ENCODE measurements at places on chromosomes 3 and 15.

DNA sequence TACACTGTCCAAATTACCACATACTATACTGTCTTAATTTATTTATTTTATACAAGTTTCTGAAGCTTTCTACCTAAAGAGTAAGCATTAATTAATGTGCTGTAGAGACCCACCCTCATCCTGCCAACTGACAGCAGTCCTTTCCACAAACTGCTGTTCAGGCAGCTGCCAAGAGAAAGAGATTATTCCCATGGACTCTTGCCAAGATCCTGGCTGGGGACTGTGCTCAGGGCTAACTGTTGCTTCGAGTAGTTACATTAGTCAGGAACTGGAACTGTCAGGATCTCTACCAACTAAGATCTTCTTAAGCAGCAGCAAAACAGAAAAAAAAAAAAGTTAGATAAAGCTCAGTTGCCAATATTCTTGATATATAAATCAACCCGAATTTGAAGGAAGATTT is 398.8 kb downstream of the MECOM start:
- DNase-seq: peak; percentile 47

DNA sequence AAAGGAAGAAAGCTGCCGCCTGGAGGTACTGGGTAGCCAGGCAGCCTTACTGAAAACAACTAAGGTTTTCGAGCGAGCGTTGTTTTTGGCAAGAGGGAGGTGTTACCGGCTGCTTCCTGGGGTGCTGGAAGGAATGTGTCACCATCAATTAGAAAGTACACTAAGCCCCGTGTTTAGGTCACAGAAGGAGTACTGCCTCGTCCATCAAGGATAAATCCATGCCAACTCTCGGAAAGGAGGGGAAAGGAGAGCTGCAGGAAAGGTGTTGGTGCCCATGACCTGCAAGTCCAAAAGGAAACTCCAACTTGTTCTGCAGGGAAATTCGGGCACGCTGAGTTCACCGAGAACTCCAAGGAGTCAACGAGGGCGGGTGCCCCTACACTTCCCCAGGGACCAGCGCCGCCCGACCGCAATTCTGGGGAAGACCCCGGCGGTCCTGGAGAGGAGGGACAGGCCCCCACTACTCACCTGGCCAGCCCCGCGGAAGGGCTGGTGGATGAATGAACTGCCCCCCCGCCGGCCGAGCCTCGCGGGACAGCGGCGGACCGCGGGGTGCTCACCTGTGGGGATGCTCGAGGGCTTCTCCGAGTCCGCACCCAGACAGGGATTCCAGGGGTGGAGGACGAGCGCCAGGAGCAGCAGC is 542 bp downstream of the PLOD2 start:
- DNase-seq: peak; percentile 81

GRCh38 chr15:72590427-72590826 is 64.1 kb upstream of the GOLGA6B start:
- DNase-seq: no peak

- DNase-seq: no peak
Measured at GRCh38 chr3:63030666-63031065, 155.4 kb upstream of the CADPS start.

DNA sequence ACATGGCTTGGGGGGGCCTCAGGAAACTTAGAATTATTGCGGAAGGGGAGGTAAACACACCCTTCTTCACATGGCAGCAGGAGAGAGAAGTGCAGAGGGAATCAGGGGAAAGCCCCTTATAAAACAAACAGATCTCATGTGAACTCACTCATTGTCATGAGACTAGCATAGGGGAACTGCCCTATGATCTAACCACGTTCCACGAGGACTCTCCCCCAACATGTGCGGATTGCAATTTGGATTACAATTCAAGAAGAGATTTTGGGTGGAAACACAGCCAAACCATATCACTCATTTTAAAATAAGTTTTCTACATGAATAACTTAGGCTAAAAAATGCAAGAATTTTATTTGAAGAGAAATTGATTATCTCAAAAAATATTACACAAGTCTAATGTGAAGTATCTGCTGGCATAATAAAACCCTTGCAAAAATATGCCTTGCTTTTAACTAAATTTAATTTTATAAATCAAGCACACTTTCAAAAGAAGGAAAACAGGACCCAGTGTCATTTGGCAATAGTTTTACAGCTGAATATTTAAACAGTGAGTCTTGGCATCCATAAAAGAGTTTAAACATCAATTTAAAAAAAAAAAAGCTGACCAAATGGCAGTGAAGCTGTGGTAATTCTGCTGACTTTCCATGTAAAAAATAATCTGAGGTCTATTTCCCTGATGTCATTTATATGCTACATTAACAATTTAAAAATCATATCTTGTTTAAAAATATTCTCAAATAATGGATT is 1057.2 kb downstream of the NAALADL2 start:
- DNase-seq: no peak

GRCh38 chr3:52238193-52238760 is 681 bp downstream of the TWF2 start:
- peak; percentile 16 for DNase-seq

- DNase-seq: no peak
Measured at GRCh38 chr15:79543097-79543496, 111.0 kb downstream of the MINAR1 start.

GRCh38 chr3:4547799-4548198 is 54.7 kb downstream of the ITPR1 start:
- DNase-seq: no peak

GRCh38 chr15:93466380-93466779 is 377.4 kb upstream of the RGMA start:
- DNase-seq: no peak

- no peak for DNase-seq
Measured at GRCh38 chr3:17065881-17066280, 181.1 kb downstream of the PLCL2 start.

GRCh38 chr3:172192830-172193415 is 153.5 kb downstream of the FNDC3B start:
- DNase-seq: no peak

- peak; percentile 62 for DNase-seq
Measured at GRCh38 chr15:66948294-66948693, 117.1 kb upstream of the SMAD3 start.

- DNase-seq: no peak
Measured at GRCh38 chr3:152827313-152827712, 7.6 kb upstream of the P2RY1 start.

- no peak for DNase-seq
Measured at GRCh38 chr15:59515190-59515589, 77.2 kb downstream of the FAM81A start.

- peak; percentile 36 for DNase-seq
Measured at GRCh38 chr3:52429779-52430415, 15.0 kb downstream of the SEMA3G start.

- no peak for DNase-seq
Measured at GRCh38 chr15:53644660-53645059, 114.8 kb downstream of the WDR72 start.

GRCh38 chr15:44157679-44158078 is 37.4 kb downstream of the FRMD5 start:
- DNase-seq: peak; percentile 99

DNA sequence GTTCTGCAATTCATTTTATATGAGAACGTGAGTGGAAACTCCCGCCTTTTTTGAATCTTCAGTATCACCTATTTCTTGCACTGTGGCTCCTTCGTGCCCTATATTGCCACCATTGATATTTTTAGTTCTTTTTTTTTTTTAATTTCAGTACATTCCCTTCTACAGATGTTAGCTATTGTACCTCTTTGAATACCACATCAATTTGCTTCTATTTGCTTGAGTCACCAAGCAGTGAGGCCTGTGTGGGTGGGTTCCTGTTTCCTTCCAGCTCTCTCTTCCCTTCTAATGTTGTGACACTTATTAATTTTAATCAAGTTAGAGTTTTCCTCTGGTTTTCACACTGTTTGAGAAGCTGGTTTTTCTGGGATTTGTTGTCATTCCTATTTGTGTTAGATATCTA is 8.7 kb downstream of the HACD2 start:
- DNase-seq: peak; percentile 46

DNA sequence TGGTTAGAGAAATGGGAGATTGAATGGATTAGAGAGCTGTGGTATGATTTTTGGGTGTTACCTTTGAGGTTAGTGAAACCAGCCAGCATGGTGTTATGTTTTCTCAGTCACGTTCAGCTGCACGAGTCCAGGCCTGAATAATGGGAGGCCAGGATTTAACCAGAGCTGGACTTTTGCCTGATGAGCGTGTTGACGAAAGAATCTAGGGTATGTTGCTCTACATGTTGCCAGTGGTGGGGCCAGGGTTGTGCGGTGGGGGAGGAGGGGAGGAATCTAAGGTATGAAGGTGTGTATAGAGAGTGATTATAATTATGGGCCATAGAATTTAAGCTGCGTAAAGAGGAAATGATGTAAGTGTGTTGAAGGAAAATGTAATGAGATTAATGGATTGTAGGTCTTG is 22.8 kb downstream of the MINDY2 start:
- DNase-seq: peak; percentile 74

DNA sequence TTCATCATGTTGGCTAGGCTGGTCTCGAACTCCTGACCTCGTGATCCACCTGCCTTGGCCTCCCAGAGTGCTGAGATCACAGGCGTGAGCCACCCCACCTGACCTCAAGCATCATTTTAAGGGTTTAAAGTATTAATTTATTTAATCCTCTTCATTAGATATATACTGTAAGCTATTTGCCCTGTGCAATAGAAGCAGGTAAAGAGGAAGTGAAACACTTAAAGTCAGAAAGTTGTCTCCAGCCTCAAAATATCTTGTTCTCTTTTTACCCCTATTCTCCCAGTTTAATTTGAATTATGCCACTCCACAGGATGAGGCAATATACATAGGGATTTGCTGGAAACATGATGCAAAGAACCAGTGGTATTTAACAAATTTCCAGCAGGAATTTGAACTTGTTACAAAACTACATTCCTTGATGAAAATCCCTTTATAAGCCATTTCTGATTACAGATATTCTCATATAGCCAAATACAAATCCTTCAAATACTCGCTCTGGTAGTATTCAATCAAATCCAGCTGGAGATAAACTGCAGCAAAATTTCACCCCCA is 2.0 kb downstream of the NDUFB5 start:
- DNase-seq: no peak

DNA sequence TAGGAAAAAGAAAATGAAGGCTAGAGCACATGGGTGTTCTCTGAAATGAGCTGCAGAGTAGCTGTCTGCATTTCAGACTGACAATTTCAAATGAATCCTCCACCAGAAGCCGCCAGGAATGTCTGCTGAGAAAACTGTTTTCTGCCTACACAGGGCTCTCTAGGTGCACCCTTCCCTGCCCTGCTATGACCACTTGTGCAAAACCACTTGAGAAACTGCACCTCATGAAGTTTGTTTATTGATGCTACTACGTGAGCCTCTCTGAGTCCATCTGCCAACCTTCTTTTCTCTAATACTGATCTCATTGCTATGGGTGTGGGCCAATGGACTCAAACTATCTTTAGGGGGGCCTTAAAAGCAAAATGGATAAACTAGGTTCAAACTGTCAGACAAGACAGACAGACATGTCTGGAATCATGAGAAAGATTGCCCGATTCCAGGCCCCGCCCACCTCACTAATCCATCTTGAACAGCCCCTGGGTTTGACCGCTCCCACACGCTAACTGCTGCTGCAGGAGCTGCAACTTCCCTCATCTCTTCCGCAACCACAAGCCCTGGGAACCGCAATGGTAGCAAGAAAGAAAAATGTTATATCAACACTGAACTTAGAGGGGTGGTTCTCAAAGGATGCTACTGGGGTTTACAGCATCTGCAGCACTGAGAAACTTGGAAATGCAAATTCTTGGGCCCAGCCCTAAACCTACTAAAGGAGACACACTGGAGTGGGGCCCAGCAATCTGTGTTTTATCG is 9.0 kb upstream of the CD47 start:
- DNase-seq: no peak

DNA sequence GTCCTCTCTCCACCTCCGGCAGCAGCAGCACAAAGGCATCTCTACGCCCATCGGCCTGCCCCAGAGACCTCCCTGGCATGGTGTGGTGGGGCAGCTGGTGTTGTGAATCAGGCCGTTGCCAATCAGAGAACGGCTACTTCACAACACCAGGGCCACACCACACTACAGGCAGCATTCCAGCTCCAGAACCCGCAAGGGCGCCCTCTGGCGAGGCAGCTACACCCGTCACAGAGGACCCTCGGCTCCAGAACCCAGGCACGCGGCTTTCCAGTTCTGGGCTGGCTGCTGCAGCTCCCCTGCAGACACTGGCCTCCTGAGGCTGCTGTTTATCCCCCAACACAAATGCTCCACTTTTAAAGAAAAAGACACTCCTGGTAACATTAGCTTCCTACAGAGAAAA is 127.5 kb upstream of the TOPAZ1 start:
- no peak for DNase-seq

Data from astrocyte (in vitro differentiated cells and primary cell).